ENCODE measurements at places on chromosomes 3 and 15. TPM values are rescaled to one million over a fixed set of nuclear protein-coding genes. Genes with fewer than 3 reads are reported as not detected.

DNA sequence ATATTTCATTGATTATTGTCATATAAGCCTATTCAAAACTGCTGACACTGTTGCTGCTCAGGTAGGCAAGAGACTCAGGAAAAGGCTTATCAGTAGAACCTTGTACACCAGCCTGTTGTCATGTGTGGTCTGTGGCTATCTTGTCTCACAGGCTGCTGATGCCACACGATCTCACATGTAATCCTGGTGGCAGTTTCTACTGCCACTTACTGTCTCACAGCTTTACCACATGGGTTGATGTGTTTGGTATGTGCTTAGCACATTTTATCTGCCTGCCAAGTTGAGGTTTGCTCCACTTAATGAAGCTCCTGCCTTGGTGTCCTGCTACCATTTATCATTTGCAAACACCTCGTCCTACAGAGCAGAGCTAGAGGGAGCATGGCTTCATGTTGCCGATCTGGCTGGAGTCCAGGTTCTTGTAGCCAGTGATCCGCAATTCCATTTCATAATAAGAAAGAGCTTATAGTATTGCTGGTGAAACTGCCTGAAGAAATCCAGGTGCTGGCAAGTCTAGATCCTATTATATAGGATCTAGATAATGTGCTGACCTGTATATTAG, 637.9 kb downstream of the NLGN1 start:
- no peak for DNase-seq
- no peak overlapping the region for H3K4me3 ChIP-seq
- H3K4me1 ChIP-seq = no peaks in the 10 kb centered on the region

The HES1 gene
- total RNA-seq = 43.6 TPM

- no peaks in the 10 kb centered on the region for H3K36me3 ChIP-seq
- H3K27me3 ChIP-seq = no peaks in the 10 kb centered on the region
- no peak overlapping the region for H3K27ac ChIP-seq
- H3K4me1 ChIP-seq = no peaks in the 10 kb centered on the region
Observed at GRCh38 chr3:175457301-175457700, 598.2 kb downstream of the NAALADL2 start.

DNA sequence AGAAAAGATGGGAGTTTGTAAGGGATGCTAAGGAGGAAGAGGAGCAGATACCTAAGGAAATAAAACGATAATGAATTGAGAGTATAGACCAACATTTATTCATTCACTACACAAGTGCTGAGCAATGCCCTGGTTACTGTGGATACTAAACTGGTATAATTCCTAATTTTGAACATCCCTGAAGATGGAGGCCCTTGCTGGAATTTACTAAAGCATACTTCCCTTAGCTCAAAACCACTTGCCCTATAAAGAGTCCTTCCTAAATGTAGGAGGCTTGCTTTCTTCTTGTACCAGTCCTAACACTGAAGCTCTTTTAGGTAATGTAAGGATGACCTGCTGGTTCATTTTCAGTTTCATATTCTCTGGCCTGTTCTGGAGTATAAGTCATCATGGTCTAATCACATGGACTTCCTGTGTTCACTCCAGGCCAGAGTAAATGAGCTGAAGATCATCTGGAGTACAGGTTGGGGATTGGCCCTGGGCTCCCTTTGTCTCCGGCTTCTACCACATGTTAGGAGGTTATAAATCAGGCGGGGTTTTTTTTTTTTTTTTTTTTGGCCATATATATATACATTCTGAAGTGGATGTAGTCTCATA, 40.1 kb upstream of the MTMR10 start:
- no peak for DNase-seq
- H3K36me3 ChIP-seq = no peaks in the 10 kb centered on the region
- H3K27me3 ChIP-seq = no peaks in the 10 kb centered on the region
- no peak overlapping the region for H3K4me3 ChIP-seq

The RAD51 gene
- 0.98 TPM for total RNA-seq

The CHRNA7 gene
- 0.75 TPM for total RNA-seq

DNA sequence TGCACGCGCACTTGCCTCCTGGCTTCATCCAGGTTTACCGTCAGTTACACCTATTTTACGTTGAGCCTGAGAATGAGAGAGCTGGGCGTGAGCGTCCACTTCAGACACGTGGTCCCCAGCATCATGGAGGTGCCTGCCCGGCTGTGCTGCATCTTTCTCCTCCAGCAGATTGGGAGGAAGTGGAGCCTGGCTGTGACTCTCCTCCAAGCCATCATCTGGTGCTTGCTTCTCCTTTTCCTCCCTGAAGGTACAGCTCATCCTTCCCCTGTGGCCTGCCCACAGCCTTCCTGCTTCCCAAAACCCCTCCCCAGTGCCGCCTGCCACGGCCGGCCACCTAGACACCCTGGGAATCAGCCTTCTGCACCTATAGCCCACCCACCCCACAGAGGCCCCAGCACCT, 31.6 kb downstream of the SLC22A14 start:
- no peak overlapping the region for H3K4me3 ChIP-seq
- H3K36me3 ChIP-seq = no peaks in the 10 kb centered on the region
- no peaks in the 10 kb centered on the region for H3K27me3 ChIP-seq
- no peak overlapping the region for H3K27ac ChIP-seq
- no peak for DNase-seq
- no peaks in the 10 kb centered on the region for H3K4me1 ChIP-seq

The CTXND1 gene
- 1.9 TPM for total RNA-seq

The MYL3 gene
- 3.8 TPM for total RNA-seq

DNA sequence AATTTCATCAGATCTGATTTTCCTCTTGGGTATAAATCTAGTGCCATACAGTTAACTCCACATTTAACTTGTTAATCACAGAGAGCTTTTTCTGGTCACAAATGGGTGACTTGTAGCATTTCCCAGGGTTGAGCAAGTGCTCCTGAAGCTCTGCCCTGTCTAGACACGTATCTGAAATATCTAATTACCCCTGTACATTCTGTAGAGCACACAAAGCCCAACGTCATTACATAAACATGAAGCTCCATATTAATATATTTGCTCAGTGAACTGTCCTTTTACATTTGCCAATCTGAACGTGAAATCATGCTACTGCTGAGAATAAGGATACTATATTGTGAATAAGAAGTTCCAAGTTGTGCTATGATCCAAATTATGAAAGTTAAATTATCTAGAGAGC, 49.0 kb downstream of the THBS1 start:
- H3K27me3 ChIP-seq = no peaks in the 10 kb centered on the region
- DNase-seq = no peak
- H3K4me1 ChIP-seq = peaks cover 24% of the 10 kb centered on the region
- H3K4me3 ChIP-seq = no peak overlapping the region
- peak overlapping the region; percentile 4 for H3K27ac ChIP-seq

GRCh38 chr3:81651139-81651538, 110.3 kb downstream of the GBE1 start:
- H3K36me3 ChIP-seq = peaks cover 1% of the 10 kb centered on the region
- H3K4me1 ChIP-seq = no peaks in the 10 kb centered on the region
- H3K27ac ChIP-seq = no peak overlapping the region
- H3K4me3 ChIP-seq = no peak overlapping the region
- no peak for DNase-seq

- no peak overlapping the region for H3K27ac ChIP-seq
- peaks cover 29% of the 10 kb centered on the region for H3K4me1 ChIP-seq
- no peaks in the 10 kb centered on the region for H3K36me3 ChIP-seq
Observed at GRCh38 chr15:69085325-69086081, 71.0 kb downstream of the NOX5 start.

GRCh38 chr15:59268168-59268851, 61.7 kb downstream of the LDHAL6B start:
- H3K27ac ChIP-seq = no peak overlapping the region
- no peak for DNase-seq
- no peaks in the 10 kb centered on the region for H3K36me3 ChIP-seq
- no peak overlapping the region for H3K4me3 ChIP-seq
- no peaks in the 10 kb centered on the region for H3K27me3 ChIP-seq

DNA sequence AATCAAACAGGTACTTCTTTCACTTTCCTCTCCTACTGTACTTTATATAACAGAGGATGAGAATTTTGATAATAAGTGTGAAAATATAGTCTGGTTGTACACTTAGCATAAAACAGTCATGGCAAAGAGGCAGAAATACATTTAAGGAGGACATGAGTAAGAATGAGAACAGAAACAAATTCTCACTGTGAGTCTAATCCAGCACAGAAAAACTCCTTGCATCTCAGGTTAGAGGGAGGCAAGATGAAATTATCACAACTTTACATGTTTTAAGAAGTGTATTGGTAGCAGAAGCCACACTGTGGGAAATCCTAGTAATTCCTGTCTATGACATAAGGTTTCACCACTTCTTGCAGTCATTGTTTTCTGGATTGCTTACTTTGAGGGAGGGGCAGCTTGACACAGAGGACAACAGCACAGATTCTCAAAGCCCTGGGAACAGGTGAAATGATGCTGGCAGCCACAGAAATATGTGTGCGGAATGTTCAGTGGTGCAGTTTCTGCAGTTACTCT, 733.6 kb upstream of the GBE1 start:
- no peaks in the 10 kb centered on the region for H3K4me1 ChIP-seq
- no peaks in the 10 kb centered on the region for H3K36me3 ChIP-seq

The DUOXA1 gene
- 138 TPM for total RNA-seq

GRCh38 chr3:10777627-10778026, 38.4 kb upstream of the SLC6A11 start:
- no peaks in the 10 kb centered on the region for H3K36me3 ChIP-seq
- DNase-seq = no peak
- H3K4me1 ChIP-seq = no peaks in the 10 kb centered on the region
- no peak overlapping the region for H3K27ac ChIP-seq
- H3K4me3 ChIP-seq = no peak overlapping the region
- peaks cover 11% of the 10 kb centered on the region for H3K27me3 ChIP-seq

The SEMA6D gene
- total RNA-seq = 8.0 TPM

DNA sequence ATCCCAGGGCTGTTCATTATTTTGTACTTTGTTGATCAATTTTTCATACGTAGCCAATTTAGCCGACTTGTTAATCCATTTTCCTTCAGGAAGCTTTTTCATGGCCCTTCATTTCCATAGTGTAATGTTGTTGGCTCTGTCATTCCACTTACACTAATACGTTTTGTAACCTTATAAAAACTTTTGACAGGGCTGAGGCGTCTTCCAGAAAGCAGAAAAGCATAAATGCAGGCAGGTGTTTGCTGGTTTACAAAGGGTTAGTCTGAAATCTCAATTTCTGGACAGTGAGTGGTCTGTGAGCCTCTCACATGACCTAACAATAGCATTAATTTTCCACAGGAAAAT, 444.0 kb downstream of the OTOL1 start:
- H3K27me3 ChIP-seq = no peaks in the 10 kb centered on the region
- no peaks in the 10 kb centered on the region for H3K36me3 ChIP-seq
- no peak overlapping the region for H3K4me3 ChIP-seq
- no peak overlapping the region for H3K27ac ChIP-seq

DNA sequence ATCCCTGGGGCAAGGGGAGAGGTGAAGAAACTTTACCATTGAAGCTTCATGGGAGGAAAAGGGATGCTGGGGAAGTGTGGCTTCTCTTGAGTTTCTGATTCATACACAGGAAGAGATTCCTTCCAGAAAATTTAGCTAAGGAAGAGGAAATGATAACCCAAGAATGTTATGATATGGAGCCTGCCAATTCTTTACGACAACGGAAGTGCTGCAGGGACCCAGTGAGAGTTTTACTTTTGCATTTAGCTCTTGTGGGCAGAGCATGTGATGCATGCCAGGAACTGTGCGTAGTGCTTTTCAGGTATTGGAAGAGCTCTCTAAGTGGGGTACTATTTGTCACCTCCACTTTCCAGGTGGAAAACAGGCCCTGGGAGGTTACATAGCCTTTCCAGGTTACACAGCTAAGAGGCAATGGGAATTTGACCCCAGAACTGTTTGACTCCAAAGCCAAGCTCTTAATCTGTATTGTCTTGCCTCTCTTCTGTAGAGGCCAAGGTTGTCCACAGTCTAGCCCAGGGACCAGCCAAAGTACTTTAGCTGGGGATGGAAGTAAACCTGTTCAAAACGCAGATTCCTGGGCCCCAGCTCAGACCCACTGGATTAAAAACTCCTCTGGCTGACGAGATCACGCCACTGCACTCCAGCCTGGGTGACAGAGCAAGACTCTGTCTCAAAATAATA, 23.0 kb downstream of the CMTM7 start:
- no peak for DNase-seq
- peak overlapping the region; percentile 59 for H3K27ac ChIP-seq
- peaks cover 16% of the 10 kb centered on the region for H3K4me1 ChIP-seq

DNA sequence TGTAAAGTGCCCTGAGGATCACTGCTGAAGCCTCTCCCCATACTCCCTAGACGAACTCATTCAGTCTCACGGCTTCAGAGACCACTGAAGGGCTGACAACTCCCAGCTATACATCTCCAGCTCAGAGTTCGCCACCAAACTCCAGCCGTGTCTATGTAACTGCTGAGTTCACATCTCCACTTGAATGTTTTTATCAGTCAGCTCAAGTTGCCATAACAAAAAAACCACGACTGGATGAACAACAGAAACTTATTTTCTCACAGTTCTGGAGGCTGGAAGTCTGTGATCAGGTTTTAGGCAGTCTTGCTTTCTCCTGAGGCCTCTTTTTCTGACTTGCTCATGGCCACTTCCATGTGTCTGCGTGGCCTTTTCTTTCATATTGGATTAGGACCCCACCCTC, 223.0 kb upstream of the LRRFIP2 start:
- H3K4me3 ChIP-seq = no peak overlapping the region
- H3K4me1 ChIP-seq = no peaks in the 10 kb centered on the region
- DNase-seq = no peak
- no peak overlapping the region for H3K27ac ChIP-seq
- H3K27me3 ChIP-seq = no peaks in the 10 kb centered on the region

The CERS3 gene
- total RNA-seq = not detected

The HTR3D gene
- not detected for total RNA-seq

GRCh38 chr3:196868297-196868661, 559 bp downstream of the SENP5 start:
- peak overlapping the region; percentile 96 for H3K4me3 ChIP-seq
- peak overlapping the region; percentile 96 for H3K27ac ChIP-seq
- peaks cover 28% of the 10 kb centered on the region for H3K4me1 ChIP-seq
- no peaks in the 10 kb centered on the region for H3K27me3 ChIP-seq
- DNase-seq = no peak
- peaks cover 12% of the 10 kb centered on the region for H3K36me3 ChIP-seq

- H3K36me3 ChIP-seq = no peaks in the 10 kb centered on the region
- no peak for DNase-seq
- H3K4me3 ChIP-seq = no peak overlapping the region
- H3K4me1 ChIP-seq = peaks cover 30% of the 10 kb centered on the region
- no peaks in the 10 kb centered on the region for H3K27me3 ChIP-seq
Observed at GRCh38 chr15:59315914-59316451, 56.7 kb downstream of the MYO1E start.
